ENCODE measurements at places on chromosomes 1 and 21. TPM values are rescaled to one million over a fixed set of nuclear protein-coding genes. Genes with fewer than 3 reads are reported as not detected.

KIF17 gene
- 3.7 TPM for polyA plus RNA-seq

OR2L5 gene
- polyA plus RNA-seq, result not detected

DNA sequence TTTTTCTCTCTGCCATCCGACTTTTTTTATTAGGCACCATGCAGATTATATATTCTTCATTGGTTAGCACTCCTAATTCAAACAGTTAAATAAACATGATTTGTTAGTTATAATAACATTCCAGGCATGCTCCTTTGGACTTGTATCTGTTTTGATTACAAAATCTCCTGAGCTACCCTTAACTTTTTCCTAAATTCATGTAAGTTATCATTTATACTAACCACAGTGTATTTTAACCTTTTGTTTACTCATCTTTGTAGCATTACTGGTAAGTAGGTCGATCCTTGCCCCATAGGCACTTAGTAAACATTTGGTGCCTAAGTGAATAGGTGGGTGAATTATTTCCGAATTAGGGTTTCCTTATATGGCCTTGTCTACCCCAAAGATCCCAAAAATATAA lies 43.8 kb downstream of the MIER1 start:
- DNase-seq, result no peak

DNA sequence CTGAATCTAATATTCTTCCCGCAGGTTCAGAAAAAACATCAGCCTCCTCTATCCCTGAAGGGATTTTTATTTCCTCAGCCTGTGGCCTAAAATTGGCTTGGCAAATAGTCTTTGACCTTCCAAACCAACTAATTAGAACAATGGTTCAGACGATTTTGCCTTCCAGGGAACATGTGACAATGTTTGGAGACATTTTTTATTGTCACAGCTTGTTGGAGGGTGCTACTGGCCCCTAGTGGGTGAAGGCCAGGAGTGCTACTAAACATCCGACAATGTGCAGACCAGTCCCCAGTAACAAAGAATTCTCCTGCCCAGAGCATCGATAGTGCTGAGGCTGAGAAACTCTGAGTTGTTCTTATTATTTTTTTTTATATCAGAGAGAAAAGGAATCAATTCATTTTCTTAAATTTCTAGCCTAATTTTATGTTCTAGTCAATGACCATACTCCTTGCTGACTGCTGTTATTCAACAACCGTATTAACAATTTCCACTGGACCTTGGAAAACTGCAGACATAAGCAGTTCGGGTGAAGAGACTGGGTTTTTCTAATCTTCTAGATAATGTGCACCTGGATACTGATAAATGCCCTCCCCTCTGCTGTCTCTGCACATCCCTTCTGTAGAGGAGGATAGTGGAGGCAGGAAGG lies 280.7 kb downstream of the LMX1A start:
- no peak for DNase-seq

GRCh38 chr1:34784751-34785221 lies 3.8 kb downstream of the GJB3 start:
- DNase-seq, result no peak

GRCh38 chr1:160863061-160863773 lies 530 bp upstream of the CD244 start:
- no peak for DNase-seq

DNA sequence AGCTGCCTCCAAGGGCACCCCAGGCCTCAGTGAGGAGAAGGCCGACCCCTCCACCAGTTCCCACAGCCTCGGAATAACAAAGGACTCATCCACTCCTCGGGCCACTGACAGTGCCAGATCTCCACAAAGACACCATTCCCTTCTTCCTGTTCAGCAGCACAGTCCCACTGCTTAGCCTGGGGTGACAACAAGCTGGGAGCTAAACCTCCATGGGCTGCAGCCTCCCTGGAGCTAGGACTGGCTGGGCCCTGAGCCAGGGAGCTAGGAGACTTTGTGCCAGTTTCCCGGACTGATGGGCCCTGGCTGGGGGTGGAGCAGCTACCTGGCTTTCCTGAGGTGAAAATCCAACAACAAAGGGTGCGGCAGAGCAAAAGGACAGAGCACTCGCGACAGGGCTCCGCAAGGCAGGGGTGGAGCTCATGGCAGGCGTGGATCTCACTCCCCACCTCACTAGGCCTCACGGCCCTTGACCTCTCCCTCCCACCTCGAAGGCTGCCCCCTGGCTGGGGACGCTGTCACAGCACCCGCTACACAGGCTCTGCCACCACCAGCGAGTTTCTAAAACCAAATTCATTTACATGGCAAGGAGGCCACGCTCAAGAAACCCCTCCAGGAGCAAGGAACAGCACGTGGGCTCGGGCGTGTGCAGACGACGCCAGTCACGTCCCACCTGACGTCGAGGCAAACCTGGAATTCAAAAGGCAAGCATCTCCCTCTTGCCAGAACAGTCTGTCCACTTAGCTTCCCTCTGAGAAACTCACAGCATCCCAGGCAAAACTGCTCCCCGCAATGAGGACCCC lies 13.8 kb downstream of the SLC35E2B start:
- DNase-seq, result no peak

All from BJ (cell line).